ENCODE measurements at places on chromosomes 2 and 18. TPM values are rescaled to one million over a fixed set of nuclear protein-coding genes. Genes with fewer than 3 reads are reported as not detected.

DNA sequence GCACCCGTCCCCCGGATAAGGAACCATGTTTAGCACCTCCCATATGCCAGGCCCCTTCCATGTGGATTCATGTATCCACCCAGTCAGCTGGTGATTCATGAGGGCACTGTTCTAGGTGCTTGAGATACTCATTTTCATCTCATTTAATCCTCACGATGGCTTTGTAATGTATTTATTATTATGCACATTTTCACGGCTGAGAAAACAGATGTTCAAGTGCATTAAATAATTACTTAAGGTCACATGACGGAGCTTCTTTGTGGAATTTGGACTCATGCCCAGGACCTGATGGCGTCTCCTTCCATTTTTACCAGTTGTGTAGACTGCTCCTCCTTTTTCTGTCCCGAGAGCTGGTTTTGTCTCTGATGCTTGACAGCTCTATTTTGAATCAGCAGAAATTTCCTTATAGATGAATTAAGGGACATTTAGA lies 72.2 kb upstream of the RBM44 start:
- DNase-seq: peak; percentile 97

GRCh38 chr2:19351499-19351898 lies 6.9 kb downstream of the OSR1 start:
- DNase-seq: no peak

GRCh38 chr2:27086724-27087593 lies at the start of gene KHK:
Gene KHK (plus strand): TSS chr2:27086772. CDS start chr2:27087260, 488 bp downstream.
- no peak for DNase-seq

DNA sequence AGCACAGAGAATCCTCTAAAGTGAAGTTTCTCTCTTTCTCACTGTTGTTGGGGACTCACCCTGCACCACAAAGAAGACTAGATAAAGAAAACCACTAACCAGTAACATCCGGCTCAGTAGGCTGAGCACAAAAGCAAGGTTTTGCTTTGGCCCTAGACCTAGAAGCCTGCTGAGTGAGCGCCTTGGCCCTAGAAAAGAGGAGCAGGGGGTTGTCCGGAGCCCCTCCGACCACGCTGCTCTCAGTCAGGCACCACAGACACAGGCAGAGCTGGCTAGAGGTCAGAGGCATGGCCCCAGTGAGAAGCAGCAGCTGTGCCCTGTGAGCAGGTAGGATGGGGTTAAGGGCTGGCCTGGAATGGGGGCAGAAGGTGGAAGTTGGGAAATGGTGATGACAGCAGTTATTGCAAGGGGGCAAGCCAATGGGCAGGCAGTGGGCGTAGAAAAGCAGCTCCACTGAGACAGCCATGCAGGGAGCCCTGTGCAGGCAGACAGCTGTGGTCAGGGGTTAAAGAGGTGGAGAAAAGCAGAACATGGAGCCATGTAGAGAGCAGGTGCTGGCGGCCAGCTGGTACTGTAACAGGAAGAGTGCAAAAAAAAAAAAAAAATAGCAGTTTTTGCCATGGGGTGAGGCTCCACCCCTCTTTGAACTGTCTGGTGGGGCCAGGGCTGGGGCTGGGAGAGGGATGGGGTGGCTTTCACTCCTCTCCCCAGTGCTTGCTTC lies 36.9 kb upstream of the SLC14A1 start:
- DNase-seq: peak; percentile 71

DNA sequence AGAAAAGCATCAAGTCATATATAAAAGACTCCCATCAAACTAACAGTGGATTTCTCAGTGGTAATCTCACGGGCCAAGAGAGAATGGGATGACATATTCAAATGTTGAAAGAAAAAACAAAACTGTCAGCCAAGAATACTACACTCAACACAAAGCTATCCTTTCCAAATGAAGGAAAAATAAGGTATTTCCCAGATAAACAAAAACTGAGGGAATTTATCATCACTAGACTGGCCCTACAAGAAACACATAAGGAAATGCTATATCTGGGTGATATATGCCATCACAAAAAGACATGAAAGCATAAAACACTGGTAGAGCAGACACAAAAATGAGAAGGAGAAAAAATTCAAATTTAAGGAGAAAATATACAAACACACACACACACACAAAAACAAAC lies 118.6 kb downstream of the ACVR1 start:
- DNase-seq: no peak

- DNase-seq: no peak
Measured at GRCh38 chr2:163884416-163884815, 148.6 kb upstream of the FIGN start.

DNA sequence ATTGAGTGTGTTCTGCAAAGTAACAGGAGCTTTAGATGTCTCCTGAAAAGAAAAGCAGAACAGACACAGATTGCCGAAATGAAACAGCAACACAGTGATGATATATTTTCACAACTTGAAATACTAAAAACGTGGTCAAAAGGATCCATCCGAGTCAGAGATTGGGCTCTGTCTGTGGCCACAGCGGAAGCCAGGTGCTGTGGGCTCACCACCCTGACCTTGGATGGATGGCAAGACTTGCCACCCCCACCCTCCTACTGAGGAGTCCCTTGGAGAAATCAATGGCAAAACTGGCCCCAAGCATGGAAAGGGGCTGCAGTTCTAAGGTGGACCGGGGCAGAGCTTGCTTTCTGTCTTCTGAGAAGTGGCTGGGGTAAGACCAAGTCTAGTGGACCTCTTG lies 31.4 kb upstream of the ACKR3 start:
- DNase-seq: no peak

GRCh38 chr2:89848763-89849368 lies 1157.4 kb downstream of the RPIA start:
- no peak for DNase-seq

- DNase-seq: no peak
Measured at GRCh38 chr2:102112271-102112670, 30.3 kb upstream of the IL1R1 start.

DNA sequence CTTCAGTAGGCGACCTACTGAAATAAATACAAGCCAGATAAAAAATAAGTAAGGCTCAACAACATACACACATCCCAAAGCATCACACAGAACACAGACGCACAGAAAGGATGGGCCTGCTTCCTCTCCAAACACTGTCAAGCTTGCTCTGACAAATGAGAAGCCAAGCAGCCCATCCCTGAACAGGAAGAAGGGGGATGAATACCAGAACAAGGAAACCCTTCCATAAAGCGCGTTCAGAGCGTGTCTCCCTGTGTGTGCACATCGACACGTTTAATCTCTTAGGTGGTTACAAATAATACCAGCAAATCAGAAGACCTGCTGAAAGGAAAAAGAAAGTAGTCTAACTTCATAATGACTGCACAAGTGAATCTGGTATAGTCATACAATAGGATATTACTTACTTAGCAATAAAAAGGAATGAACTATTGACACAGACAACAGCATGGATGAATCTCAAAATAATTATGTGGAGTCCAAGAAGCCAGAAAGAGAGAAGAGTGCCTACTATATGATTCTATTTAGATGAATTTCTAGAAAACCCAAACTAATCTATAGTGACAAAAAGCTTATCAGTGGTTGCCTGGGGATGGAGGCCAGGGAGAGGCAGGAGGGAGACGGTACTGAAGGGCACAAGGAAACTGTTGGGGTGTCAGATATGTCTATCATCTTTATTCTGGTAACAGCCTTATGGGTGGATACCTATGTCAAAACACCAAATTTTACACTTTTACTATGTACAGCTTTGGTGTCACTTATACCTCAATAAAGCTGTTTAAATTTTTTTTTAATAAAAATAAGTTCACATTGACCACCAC lies 26.8 kb downstream of the MBOAT2 start:
- peak; percentile 61 for DNase-seq

DNA sequence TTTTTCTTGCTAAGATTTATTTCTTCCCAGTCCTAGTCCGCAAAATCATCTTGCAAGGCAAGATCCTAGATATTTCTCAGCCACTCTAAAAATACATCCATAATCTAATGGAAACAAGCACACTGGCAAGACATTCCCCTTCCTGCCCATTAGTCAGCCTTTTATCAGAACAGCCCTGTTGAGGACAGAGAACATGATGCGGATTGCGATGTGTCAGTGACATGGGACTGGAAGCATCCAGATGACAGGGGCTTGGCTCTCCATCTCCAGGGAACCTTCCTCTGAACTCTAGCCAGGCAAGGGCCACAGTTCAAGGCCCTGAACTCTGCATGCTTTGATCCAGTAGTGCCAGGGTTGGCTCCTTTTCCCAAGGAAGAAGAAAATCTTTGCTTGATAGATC lies 70.0 kb downstream of the VSNL1 start:
- no peak for DNase-seq

GRCh38 chr2:151973013-151973900 lies 125.6 kb downstream of the CACNB4 start:
- DNase-seq: no peak

- DNase-seq: peak; percentile 30
Measured at GRCh38 chr2:164009756-164010337, 274.0 kb upstream of the FIGN start.

DNA sequence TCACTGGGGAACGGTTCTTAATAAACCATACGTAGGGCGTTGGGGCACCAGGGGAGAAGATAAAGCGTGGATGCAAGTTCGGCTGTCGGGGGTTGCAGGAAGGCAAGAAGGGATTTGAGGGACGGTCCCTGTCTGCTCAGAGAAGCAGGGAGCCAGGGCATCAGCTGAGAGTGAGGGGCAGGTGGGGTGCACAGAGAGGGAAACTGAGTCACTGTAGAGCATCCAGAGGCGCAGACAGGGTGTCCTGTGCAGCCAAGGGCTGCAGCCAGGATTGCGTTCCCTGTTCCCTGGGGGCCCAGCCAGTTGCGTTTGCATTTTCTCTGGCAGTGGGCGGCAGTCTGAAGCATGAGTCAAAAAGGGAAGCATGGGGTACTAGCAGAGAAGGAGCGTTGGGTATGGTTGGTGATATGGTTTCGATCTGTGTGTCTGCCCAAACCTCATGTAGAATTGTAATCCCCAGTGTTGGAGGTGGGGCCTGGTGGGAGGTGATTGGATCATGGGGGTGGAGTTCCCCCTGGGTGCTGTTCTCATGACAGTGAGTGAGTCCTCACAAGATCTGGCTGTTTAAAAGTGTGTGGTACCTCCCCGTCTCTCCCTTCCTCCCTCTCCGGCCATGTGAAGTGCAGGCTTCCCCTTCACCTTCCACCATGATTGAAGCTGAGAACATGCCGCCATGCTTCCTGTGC lies 202.9 kb downstream of the NDUFA10 start:
- DNase-seq: no peak

DNA sequence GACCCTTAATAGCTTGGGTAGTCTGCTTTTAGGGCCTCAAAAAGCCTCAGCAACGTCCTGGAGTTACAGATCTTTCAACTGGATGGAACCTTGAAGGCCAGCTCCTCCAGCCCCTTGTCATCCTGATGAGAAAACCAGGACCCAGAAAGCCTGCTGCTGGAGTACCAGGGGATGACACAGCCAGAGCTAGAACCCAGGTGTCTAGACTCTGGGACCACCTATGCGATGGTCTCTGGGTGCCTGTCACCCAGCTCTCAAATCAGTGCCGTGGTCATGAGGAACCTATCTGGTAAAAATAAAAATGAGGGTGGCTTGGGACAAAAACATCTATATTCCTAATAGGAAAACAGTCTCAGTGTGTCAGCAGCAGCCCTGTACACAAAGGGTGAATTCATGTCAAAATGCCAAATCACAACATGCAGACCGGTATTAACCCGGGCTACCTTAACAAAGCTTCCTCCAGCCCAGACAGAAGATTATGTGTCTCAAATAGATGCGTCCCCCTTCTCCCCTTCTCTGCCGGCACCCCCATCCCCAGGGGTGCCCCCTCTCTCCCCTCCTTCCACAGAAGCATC lies 28.5 kb downstream of the SMAD7 start:
- no peak for DNase-seq

GRCh38 chr2:86226070-86226469 lies 26.8 kb downstream of the MRPL35 start:
- DNase-seq: no peak

DNA sequence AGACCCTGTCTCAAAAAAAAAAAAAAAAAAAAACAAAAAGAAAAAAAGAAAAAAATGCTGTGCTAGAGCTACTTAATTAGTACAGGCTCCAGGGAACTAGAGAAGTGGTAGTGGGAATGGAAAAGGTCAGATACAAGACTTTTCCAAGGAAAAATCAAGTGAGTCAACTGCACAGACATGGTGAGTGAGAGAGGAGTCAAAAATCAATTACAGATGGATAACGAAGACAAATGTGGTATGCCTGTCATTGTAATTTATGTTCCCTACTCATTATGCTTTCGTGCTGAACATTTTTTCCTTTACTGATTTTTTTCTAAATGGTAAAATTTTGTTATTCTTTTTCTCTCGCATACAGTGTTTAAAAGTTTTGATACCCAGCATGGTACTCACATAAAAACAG lies 111.5 kb downstream of the MDH1 start:
- no peak for DNase-seq

- no peak for DNase-seq
Measured at GRCh38 chr2:196322973-196323810, 151.8 kb upstream of the STK17B start.

GRCh38 chr2:31563273-31563839 lies 17.4 kb downstream of the SRD5A2 start:
- no peak for DNase-seq

GRCh38 chr2:62038975-62039771 lies 133.7 kb downstream of the COMMD1 start:
- peak; percentile 10 for DNase-seq

DNA sequence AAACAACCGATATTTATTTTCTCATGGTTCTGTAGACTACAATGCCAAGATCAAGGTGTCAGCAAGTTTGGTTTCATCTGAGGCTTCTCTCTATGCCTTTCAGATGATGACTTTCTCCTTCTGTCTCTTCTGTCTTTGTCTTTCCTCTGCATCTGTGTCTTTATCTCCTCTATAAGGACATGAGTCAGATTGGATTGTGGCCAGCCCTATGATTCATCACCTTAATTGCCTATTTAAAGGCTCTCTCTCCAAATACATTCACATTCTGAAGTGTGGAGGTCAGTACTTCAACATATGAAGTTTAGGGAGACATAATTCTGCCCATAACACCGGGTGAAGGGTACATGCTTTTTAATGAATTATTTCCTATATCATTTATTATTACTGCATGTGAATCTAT lies 71.2 kb upstream of the CNTNAP5 start:
- no peak for DNase-seq

GRCh38 chr2:174589334-174589733 lies 8.3 kb downstream of the WIPF1 start:
- DNase-seq: no peak

Gene DDX18
- total RNA-seq: 51.4 TPM

Gene FBLN7
- total RNA-seq: 9.5 TPM

Gene LOXL3
- total RNA-seq: 11.2 TPM

Gene ACVR1
- 26.8 TPM for total RNA-seq

Gene TRIM43
- total RNA-seq: not detected

Gene TTL
- total RNA-seq: 26.4 TPM

Gene ARMC9
- 11.9 TPM for total RNA-seq

Gene SATB2
- total RNA-seq: 23.1 TPM

Gene PAIP2B
- total RNA-seq: 16.2 TPM

Gene HMSD
- total RNA-seq: not detected

Gene NT5DC4
- 0.21 TPM for total RNA-seq

Gene GMPPA
- total RNA-seq: 21.0 TPM
